ENCODE measurements at places on chromosomes 11 and 22.

- no peak for DNase-seq
Observed at GRCh38 chr11:93972790-93973189, 48.4 kb upstream of the HEPHL1 start.

- DNase-seq, result no peak
Observed at GRCh38 chr11:96538104-96538503, 148.3 kb downstream of the JRKL start.

GRCh38 chr11:19951558-19952115, 208.6 kb downstream of the DBX1 start:
- DNase-seq, result peak; percentile 41

GRCh38 chr22:42116848-42117424, 13.7 kb downstream of the CYP2D6 start:
- no peak for DNase-seq

DNA sequence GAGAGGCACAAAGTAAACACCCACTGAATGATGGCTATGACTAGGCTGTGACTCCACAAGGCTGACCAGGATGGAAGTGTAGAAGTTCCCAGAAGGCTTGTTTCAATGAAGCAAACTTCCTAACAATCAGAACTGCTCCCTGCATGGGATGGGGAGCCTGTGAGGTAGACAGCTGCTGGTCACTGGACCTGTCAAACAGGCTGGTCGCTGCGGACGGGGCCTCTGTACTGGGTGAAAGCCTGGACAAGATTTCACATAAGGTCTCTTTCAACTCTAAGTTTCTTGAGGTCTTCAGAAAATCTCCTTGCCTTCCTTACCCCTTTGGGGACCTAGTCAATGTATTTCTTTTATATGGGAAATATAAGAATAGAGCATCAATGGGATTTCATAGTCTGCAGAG, 438.2 kb downstream of the BUD13 start:
- no peak for DNase-seq

GRCh38 chr11:1392111-1392510, 2.4 kb downstream of the BRSK2 start:
- DNase-seq, result no peak

DNA sequence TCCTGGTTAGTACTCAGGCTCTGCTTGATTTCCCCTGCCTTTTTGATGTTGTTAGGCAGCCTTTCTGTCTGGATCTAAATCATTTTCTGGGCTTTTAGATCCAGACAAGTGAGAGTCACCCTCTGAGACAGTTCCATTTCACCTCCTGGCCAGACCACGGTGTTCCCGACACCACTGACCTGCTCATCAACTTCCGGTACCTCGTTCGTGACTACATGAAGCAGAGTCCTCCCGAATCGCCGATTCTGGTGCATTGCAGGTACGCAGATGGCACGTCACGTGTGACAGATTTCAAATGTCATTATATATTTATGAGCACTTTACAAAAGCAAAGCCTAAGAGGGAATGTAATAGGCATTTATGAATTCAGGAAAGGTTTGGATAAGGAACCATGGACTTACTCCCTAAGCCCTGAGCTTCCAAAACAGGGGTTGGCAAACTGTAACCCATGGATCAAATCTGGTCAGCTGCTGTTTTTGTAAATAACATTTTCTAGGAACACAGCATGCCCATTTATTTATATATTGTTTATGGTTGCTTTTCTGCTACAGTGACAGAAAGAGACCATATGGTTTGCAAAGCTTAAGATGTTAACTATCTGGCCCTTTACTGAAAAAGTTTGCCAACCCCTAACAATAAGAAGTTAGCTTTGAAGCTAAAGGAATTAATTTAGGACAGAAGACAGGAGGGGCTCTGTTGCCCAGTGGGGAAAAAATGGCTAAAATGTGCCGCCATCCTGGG, 53.1 kb upstream of the OR4B1 start:
- DNase-seq, result no peak

GRCh38 chr11:28674433-28675103, 566.4 kb downstream of the METTL15 start:
- DNase-seq, result no peak

DNA sequence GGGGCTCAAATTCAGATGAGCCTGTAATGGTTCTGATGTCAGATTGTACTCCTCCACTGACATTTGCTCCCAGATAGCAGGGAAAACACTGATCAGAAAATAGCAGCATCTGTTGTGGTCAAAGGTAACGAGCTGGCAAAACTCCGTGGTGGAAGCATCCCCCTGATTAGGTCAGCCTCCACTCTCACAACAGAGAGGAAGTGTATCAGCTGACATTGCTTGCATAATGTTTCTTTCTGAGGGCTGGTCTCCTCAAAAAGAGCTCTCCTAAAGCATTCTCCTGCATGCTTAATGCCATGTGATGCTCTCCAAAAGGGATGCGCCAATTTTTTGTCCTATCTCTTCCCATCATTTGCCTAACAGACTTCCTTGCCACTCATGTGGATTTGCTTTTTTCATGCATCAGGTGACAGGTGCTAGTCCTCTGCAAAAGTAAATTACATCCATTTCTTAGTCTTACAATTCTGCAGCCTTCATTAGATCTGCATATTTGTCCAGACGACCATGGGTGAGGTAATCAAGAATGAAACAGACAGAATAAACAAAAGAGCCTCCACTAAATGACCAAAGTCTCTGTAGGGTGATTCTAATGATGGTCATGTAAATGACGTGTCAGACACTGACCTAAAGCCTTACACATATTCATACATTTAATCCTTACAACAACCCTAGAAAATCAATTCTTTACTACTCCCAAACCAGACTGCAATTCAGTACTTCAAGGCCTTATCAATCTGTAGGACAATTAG, 6.4 kb upstream of the TENM4 start:
- DNase-seq, result no peak

- DNase-seq, result no peak
Observed at GRCh38 chr11:107859459-107860239, 1.1 kb upstream of the SLC35F2 start.

DNA sequence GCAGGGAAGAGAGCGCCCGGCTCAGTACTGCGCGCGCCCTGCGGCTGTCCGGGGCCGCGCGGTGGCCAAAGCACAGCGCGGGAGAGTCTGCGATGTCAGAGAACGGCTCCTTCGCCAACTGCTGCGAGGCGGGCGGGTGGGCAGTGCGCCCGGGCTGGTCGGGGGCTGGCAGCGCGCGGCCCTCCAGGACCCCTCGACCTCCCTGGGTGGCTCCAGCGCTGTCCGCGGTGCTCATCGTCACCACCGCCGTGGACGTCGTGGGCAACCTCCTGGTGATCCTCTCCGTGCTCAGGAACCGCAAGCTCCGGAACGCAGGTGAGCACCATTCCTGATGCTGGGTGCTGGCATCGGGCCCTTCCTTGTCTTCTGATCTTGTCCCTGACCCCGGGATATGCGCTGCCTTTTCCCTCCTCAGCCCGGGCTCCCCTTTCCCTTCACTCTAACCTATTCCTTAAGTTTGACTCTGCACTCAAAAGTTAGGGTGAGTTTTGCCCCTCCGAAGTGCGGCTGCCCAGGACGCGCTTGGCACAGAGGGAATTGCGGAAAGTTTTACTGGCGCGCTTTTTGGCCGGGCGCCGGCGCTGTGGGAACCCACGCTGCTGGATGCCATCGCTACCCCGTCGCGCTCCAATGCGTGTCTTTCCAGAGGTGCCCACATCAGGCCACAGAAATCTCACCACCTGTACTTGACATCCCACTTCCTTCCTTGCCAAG, at the start of gene MTNR1B:
TSS of gene MTNR1B (plus strand) at position 18 of the 714 bp plus-strand sequence. CDS start at position 93, 75 bp downstream.
- DNase-seq, result no peak

DNA sequence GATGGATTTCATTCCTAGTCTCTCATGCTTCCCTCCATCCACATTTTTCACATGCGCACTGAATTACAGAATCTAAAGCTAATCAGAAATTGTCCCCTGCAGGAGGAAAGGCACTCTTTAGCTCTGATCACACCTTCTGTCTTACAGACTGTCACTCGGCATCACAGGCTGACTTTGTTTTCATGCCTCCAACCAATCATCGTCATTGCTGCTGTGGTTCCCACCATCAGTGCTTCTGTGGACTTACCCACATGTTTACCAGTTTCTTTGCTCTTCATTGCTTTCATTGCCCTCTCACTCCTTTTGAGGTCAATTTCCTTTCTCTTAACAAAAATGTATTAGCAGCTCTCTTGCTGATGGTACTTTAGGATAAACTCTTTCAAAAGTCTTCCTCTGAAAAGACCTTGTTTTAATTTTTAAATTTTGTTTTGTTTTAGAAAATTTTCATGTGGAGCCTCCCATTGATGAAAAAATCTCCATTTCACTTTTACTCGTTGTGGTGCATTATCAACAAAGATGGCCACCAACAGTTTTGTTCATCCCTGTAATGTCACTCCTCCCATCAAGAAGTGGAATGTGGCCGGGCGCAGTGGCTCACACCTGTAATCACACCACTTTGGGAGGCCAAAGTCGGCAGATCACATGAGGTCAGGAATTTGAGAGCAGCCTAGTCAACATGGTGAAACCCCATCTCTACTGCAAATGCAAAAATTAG, 20.2 kb upstream of the TREH start:
- no peak for DNase-seq

GRCh38 chr22:23062616-23063538, 7.4 kb upstream of the GNAZ start:
- no peak for DNase-seq

- DNase-seq, result no peak
Observed at GRCh38 chr11:13702071-13702470, 33.6 kb downstream of the FAR1 start.

- DNase-seq, result peak; percentile 18
Observed at GRCh38 chr22:17980638-17981051, 43.7 kb downstream of the MICAL3 start.

- no peak for DNase-seq
Observed at GRCh38 chr11:32434356-32435151, 785 bp downstream of the WT1 start.

DNA sequence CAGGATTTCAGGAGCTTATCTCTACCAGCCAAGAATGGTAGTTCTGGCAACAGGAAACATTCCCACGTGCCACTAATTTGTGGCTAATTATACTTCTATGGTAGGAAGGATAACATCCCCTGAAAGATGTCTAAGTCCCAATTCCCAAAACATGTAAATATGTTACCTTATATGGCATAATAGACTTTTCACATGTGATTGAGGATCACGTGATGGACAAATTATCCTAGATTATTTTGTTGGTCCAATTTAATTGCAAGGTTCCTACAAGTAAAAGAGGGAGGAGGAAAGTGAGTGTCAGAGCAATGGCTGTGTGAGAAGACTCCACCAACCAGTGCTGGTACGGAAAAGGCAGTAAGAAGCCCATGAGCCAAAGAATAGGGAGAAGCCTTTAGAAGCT, 9.9 kb upstream of the MSANTD4 start:
- DNase-seq, result no peak

GRCh38 chr11:84136926-84137325, 850.8 kb upstream of the CCDC90B start:
- DNase-seq, result no peak

DNA sequence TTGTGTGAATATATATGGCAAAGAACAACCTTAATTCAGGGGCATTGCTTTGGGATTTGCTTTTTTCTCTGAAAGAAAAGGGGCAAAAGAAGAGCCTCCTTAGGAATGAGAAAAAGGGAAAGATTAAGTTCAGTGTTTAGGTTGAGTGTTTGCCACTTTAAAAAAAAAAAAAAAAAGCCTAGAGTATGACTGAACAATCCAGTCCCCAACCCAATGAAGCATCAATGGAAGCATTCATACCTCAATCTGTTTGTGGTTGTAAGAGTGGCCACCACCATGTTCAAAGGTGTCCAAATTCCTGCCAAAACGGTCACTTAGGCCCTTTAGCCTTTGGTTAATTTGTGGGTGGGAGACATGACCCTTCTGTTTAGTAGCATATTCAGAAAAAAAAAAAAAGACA, 260.6 kb downstream of the SOX6 start:
- DNase-seq, result no peak

- DNase-seq, result no peak
Observed at GRCh38 chr11:46222490-46223251, 54.8 kb upstream of the CREB3L1 start.

- DNase-seq, result no peak
Observed at GRCh38 chr11:116376547-116376946, 396.2 kb downstream of the BUD13 start.

DNA sequence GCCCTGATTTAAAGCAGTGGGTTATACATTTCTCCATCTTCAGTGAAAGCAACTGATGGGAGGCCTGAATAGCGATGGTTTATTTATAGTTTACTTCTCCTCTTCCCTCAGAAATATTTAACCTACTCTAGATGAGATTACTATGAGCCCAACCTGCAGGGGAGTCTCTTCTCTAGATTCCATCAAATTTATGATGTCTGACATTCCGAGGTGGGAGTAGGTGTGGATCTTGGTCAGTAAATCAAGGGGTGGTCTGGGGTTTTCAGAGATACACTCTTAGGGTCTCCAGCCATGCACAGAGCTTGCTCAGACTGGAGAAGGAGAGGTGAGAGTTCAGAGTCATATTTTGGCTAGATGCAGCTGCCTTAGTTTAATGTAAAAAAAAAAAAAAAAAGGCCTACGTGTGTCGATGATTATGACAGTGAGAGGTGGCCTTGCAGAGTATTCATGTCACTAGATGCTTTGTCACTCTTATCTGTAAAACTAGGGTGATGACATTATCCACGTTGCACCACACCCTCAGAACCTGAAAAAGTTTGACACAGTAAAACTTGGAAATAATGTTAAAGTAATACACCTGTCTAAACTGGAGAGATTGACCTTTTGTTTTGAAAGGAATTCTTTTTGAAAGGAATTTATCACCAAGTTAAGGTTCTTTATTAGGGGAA, 81.2 kb downstream of the EXT2 start:
- DNase-seq, result no peak

GRCh38 chr11:1009991-1010390, 26.5 kb downstream of the MUC6 start:
- no peak for DNase-seq

DNA sequence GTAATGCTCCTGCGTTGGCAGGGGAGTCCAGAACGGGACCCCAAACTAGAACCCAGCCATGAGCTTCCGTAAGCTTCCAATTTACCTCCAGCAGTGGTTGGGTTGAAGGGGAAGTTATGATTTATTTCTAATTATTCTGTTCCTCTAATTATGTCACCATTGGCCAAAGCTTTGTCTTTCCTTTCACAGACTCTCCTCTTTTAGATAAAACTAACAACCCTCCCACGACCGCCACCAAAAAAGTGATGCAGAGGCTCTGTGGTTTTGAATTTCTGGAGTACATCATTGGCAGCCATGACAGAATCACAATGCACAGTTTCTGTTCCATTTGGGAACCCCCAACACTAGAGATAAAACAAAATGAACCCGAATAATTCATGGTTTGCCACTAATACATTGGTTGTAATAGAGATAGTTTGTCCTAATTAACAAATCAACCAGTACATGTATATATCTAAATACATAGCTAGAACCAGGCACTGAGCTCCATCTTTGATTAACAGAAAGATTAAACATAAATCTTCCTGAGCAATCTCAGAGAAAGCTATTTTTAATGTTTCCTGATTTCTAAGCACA, 64.3 kb downstream of the ETS1 start:
- DNase-seq, result peak; percentile 65

DNA sequence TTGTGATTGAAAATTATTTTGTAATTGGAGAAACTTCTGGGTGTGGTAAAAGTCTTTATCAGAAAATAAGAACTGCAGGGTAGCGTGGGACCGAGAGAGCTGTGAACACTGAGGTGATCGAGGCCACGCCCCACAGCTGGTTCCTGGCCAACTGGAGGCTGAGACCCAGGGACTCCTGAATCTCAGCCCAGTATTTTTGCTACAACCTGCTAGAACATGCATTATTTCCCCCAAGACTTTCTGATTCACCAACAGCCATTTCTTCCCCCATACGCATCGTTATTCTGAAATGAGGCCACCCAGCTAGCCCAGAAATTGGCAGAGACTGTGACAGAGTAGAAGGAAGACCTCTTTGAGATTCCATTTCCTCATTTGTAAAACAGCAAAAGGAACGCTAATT, 3.4 kb upstream of the FGF19 start:
- DNase-seq, result no peak

- no peak for DNase-seq
Observed at GRCh38 chr11:70251659-70252321, 18.7 kb upstream of the PPFIA1 start.

All from T-helper 2 cell (primary cell).